Fibroblast of skin of right biceps (primary cell): ENCODE measurements at places on chromosomes 4 and X.
A peak's percentile ranks its signal among the peaks of the same experiment; 100 is the strongest.

GRCh38 chr4:159706704-159707103, 603.8 kb downstream of the RAPGEF2 start:
- DNase-seq: no peak

DNA sequence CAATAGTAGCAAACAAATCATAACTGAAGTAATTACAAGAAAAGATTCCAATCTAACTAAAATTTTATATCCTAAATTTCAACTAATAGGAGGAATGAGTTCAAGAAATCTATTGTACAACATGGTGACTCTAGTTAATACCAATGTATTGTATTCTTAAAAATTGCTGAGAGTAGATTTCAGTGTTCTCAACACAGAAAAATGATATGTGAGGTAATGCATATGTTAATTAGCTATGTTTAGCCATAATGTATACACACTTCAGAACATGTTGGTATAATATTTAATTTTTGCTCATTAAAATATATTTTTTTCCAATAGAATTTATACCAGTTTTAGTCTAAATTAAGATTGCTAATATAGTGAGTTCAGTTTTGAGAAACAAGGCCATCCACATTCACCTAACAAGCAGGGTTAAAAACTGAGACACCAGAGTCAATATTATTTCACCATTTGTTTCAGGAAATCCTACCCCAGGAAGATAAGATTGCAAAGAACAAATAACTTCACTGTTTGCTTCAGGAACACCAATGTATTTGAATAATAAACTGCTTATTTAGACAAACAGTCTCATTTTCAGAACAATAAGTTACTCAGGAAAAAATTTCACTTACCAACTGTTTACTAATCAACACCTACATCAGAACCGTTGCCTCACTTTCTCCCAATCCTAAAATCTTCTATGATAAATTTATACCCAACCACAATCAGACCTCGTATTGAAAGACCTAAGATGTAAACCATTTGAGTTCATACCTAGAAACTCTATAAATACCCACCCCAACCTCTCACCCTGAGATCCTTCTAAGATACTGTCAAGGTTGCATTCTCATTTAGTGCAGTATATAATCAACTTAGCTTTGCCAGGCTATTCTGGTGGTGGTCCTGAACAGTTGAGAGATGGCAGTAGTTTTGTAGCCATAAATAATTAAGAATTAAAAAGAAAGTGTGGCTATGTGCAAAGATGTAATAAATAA, 132.8 kb downstream of the MAB21L2 start:
- DNase-seq: no peak

DNA sequence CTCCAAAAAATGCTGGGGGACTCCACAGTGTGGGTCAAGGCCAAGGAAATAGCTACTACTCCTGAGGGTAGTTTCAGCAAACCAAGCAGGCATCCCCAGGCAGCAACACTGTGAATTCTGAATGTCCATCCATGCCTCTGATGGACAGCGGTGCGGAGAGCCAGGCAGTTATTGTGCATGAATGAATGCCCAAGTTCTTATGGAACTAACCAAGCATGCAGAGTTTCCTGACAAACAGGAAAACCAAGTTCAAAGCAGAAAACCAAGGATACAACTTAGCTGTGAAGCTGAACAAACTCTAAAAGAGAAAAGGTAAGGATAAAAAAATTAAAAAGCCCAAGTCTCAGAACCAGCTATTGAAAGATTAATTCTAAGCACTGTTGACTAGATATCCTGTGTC, 642.6 kb upstream of the HS3ST1 start:
- DNase-seq: no peak

GRCh38 chr4:26885912-26886274, 25.3 kb downstream of the STIM2 start:
- DNase-seq: no peak

DNA sequence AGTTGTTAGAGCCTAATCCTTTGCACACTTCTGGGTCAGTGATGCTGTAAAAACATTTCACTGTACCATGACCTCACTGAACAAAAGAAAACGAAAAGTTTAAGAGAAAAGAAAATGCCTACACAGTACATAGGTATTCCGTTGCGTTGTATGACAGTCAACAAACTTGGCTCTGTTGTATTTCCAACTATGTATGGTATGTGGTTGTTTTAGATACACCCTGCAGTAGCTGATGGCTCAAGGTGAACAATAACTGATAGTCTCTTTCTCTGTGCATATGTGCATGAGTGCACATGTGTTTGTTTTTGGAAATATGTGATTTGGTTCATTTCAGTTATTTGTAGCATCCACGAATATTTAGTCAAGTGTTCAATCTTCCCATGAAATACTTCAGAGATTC, 176.0 kb downstream of the BMPR1B start:
- DNase-seq: peak; percentile 28

GRCh38 chr4:24884902-24885301, 27.9 kb downstream of the CCDC149 start:
- DNase-seq: no peak

- DNase-seq: no peak
These were observed 8.0 kb upstream of the HS3ST1 start for GRCh38 chr4:11436673-11437072.
